ENCODE measurements at places on chromosomes 16 and 17.
A peak's percentile ranks its signal among the peaks of the same experiment; 100 is the strongest.

DNA sequence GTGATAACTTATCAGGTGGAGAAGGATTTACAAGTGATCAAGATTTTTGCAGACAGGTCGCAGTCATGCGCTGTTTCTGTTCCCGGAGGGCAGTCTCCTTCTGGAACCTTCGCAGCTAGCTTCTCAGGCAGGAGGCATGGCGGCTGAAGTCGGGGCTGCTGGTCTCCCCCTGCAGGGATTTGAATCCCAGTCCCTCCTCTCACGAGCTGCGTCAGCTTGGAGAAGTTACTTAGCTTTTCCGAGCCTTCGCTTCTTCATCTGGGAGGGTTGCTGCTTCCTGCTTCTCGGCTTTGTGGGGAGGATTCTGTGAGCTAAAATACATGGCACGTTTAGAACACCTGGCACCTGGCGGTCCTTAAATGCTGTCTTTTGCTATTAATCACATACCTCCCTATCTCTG is 287.8 kb upstream of the FOXF1 start:
- DNase-seq, result peak; percentile 70

- DNase-seq, result no peak
Observed at GRCh38 chr16:3739636-3740035, 22.3 kb upstream of the TRAP1 start.

- no peak for DNase-seq
Observed at GRCh38 chr16:75229172-75230031, 10.6 kb downstream of the CTRB1 start.

DNA sequence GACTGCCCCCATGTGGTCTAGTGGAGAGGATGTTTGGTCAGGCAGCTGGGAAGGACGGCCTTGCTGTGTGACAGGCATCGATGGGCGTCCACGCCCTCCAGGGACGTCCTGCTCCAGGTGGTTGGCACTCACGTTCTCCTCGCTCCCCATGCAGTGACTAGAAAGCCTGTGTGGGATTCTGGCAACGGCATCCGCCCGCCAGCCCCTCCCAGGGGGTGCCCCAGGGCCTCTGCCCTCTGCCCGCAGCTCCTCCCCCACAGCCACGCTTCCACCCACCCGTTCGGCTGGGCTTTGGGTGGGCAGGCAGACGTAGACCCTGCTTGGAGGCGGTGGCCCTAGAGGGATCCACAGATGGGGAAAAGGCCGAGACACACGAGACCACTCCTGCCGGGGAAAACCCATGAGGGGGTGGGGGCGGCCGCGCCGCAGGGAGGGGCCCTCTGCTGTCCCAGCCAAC is 4.7 kb upstream of the IL17C start:
- no peak for DNase-seq

GRCh38 chr17:77613627-77614026 is 344.9 kb upstream of the TNRC6C start:
- DNase-seq, result no peak

- DNase-seq, result no peak
Observed at GRCh38 chr17:82603981-82604448, 44.2 kb downstream of the WDR45B start.

GRCh38 chr17:51692917-51693316 is 432.6 kb downstream of the UTP18 start:
- DNase-seq, result no peak

DNA sequence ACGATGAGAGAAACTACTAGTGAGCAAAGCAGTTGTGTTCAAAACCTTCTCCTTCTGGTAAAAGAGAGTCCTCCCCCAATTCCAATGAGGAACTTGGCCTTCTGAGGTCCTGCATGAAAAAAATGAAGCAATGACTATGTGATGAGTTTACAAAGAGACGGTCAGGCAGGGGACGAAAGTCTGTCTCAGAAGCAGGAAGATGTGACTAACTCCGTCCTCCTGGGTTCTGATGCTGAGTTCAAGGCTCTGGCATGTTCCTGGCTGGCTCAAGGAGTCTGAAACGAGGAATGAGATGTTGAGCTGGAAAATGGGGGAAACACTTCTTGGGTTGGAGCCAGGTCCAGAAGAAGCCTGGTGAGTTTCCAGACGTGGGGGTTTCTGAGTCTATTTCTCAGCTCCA is 129.6 kb downstream of the CPPED1 start:
- DNase-seq, result peak; percentile 56

DNA sequence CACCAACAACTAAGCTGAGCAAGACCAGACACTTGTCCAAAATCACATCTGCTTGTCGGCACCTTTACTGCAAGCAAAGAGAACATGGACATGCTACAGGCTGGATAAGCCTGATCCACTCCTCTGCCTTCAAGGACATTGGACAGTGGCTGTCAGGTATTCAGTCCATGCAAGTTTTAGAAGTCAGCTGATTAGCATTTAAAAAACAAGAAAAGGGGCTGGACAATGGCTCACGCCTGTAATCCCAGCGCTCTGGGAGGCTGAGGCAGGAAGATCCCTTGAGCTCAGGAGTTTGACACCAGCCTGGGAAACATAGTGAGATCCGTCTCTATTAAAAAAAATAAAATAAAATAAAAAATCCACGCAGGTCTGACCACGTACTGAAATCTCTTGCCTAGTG is 20.3 kb downstream of the PARN start:
- DNase-seq, result no peak

GRCh38 chr16:84765616-84766580 is 53.9 kb upstream of the CRISPLD2 start:
- DNase-seq, result no peak

- no peak for DNase-seq
Observed at GRCh38 chr17:81716674-81716996, 4.6 kb downstream of the SLC25A10 start.

DNA sequence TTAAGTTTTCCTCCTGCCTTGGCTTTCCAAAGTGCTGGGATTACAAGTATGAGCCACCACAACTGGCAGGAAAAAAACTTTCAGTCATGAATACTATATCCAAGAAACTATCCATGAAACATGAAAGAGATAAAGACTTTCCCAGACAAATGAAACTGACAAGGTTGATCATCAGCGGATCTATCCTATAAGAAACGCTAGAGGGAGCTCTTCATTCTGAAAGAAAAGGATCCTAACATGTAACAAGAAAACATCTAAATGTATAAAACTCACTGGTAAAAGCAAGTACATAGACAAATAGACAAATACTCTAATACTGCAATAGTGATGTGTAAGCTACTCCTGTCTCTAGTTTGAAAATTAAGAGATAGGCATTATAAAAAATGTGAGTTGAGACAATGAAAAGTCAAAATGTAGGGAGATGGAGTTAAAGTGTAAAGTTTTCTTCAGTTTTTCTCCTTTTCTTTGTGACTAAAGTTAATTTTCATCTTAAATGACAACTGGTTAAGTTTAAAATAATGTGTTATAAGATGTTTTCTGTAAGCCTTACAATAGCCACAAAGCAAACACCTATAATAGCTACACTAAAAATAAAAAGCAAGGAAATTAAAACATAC is 79.6 kb upstream of the TEKT1 start:
- peak; percentile 71 for DNase-seq

GRCh38 chr17:62723842-62724241 is 84.3 kb downstream of the MARCHF10 start:
- DNase-seq, result peak; percentile 42

DNA sequence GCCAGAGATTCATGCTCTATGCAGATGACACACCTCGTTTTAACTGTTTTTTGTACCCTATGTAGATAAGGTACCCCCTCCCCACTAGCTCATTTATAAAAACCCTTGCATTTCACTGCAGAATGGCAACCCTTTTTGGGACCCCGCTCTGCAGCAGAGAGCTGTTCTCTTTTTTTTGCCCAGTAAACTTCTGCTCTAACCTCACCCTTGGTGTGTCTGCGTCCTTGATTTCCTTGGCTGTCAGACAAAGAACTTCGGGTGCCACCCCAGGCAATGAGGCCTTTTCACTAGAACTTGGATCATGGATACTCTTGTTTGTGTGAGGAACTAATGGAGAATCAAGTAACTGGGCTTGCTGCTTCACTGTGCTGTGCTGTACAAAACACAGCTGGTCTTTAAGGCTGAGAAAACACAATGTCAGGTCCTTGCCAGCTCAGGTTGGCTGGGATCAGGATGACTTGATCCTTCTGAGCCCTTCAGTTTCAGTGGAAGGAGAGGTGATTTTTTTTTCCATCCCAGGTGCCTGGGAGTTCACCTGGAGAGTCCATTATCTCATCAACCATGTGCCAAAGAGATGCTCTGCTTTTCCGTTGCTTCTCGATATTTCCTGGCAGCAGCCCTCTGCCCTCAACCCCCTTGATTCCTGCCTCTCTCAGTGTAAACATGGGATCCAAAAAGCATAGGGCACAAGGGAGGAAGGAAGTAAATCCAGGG is 133.2 kb upstream of the FAM20A start:
- no peak for DNase-seq

DNA sequence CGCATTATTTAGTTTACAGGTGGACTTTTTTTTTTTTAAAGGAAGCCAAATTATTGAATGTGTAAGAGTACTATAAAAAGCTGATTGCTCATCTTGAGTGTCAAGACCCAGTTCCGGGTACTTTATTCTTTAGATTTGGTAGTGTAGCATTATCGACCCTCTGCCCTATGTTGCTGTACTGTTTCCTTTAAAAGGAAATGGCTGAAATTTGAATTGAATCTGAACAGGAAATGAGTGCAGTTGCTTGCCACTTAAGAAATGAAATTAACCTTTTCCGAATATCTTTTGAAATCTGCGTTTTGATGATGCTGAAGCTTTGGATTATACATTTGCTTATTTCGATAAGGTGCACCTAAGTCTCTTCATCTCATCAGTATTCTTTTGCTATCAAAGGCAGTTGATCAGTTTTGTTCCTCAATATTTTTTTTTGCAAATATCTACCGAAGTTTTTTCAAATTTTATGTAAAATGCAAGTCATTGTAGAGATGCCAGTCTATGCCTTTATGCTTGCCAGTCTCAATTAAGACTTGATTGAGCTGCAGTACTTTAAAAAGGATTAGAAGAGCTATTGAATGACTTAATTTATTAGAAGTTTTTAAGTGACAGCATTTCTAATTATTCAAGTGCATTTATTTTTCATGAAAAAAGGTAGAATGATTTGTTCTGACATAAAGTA is 1.8 kb downstream of the GGNBP2 start:
- no peak for DNase-seq

- DNase-seq, result no peak
Observed at GRCh38 chr16:31201582-31202413, 762 bp downstream of the PYCARD start.

DNA sequence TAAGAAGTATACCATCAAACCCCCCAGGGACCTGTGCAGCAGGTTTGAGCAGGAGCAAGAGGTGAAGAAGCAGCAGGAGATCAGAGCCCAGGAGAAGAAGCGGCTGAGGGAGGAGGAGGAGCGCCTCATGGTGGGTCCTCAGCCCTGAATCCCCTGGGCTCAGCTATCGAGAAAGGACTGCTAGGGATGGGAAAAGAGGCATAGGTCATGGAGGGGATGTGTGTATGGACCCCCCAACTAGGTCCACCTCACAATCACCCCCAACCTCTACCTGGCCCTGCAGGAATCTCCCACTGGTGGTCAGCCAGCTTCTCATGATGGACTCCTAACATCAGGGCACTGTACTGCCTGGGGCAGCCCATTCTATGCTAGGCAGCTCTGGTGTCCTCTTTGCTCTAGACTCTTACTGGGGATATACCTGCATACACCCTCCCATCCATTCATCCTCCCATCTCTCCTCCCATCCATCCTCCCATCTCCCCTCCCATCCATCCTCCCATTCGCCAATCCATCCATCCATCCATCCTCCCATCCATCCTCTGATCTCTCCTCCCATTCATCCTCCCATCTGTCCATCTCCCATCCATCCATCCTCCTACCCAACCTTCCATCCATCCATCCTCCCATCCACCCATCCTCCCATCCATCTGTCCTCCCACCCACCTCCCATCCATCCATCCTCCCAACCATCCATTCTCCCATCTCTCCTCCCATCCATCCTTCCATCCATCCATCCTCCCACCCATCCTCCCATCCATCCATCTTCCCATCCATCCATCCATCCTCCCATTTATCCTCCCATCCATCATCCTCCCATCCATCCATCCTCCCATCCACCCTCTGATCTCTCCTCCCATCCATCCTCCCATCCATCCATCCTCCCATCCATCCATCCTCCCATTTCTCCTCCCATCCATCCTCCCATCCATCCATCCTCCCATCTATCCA is 10.6 kb downstream of the DRC7 start:
- no peak for DNase-seq

- DNase-seq, result peak; percentile 14
Observed at GRCh38 chr16:81838794-81839193, 59.7 kb downstream of the PLCG2 start.

DNA sequence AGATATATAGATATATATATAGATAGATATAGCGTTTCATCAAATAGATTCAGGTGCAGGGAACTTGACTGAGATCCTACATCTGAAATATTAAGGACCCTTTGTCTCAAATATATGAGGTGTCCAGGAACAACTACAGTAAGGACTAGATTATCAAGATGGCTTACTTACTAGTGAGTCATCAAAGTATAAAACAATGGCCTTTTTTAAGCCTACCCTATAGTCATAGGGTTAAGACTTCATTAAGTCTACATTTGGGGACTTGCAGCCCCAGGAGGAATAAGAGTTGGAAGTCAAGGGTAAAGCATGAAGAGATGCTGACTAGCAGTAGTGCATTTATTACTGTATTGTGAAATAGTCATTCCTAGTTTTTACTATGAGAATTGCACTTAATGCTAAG is 1023.4 kb downstream of the CDH11 start:
- peak; percentile 1 for DNase-seq

DNA sequence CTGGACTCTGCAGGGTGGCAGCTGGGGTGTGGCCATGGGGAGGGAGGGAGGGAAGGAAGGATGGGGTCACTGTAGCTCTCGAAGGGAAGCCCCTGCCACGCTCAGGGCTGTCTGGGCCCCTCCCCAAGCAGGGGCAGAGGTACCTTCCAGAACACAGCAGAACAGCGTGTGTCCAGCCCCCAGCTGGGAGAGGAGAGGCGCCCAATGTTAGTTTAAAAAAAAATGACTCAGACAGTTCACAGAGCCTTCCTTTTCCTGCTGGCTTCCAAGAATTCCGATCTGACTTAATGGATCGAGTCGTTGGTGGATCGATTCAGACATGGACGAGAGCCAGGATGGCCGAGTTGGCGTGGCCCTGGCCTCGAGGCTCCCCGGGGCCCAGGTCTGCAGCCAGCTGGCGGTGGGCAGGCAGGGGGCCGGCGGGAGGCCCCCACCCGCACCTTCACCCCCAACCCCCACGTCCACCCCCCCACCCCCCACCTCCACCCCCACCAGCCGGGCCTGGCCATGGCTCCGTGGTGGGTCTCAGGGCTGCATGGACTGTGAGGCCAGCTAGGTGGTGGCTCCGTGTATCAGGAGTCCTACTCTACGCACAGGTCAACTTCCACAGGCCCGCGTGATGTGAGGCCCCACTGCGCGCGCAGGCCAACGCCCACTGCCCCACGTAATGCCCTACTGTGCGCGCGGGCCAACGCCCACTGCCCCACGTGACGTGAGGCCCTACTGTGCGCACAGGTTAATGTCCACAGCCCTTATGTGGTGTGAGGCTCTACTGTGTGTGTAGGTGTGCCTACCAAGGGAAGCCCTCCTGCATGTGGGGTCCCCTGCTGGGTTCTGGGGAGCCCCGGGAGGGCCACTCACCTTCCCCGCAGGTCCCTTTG is 21.8 kb downstream of the CACNA1H start:
- DNase-seq, result peak; percentile 11
